ENCODE measurements at places on chromosomes 12 and 14.

- DNase-seq = no peak
These were observed 65.3 kb downstream of the FOXN3 start for GRCh38 chr14:89351516-89352404.

DNA sequence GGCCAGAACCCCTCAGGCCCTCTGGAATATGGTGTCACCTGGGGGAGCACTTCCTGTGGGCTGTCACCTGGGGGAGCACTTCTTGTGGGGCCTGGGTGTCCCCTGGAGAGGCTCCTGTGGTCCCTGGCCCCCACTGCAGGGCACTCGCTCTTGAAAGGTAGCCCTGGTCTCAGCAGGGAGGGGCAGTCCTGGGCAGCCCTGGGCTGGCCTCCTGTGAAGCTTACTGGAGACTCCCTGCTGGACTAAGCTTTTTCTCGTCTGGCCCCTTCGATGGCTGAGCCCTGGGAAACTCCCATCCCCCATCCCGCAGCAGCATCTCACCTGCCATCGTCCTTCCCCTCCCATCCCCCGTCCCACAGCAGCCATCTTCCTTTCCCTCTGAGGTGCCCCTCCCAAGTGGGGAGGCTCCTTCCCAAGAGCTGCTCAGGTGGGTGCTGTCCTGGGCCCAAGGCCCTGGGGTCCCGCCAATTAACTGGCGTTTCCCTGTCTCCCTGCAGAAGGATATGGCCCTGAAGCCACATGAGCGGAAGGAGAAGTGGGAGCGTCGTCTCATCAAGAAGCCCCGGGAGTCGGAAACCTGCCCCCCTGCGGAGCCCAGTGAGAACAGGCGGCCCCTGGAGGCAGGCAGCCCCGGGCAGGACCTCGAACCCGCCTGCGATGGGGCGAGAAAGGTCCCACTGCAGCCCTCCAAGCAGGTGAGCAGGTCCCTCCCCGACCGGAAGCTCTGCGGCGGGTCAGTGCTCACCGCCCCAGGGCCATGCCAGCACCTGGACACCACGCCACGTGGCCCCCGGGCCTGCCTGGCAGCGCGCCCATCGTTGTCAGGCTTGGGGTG, 17.9 kb downstream of the FBRSL1 start:
- DNase-seq = no peak

DNA sequence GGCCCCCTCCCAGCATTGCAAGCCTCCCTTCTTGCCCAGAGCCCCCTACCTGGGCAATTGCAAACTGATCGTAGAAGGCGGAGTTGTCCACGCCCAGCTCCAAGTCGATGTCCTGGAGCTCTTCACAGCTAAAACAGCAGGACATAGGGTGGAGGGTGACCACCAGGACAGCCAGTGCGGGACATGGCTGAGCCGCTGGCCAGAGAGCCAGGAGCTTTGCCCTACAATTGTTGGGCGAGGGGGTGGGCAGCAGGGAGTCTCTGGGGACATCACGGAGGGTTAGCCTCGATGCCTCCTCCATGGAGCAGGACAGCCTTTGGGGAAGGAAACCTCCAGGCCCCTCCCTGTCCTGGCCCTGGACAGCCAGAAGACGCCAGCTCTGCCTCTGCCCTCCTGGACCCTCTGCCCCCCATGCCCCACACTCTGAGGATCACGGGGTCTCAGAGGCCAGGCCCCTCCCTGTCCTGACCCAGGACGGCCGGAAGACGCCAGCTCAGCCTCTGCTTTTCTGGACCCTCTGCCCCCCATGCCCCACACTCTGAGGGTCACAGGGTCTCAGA, 9.4 kb downstream of the TMEM179 start:
- no peak for DNase-seq

DNA sequence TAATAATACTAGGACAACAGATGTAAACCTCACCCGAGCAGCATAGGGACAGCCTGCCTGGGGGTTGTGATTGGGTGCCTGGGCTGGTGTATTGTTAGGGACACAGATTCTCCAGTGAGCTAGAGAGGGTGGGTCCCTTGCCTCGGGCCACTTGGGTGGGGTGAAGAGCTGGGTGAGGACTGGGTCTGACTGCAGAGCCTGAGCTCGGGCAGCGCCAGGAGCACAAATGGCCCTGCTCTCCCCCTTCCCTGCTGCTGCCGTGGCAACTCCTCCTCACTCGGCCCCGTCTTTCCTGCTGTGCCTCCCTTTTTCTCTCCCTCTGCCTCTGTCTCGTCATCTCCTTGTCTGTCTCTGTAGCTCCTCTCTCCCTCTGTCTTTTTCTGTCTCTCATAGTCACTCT, 115.4 kb downstream of the GLT1D1 start:
- no peak for DNase-seq

All from fibroblast of mammary gland (primary cell).